Activated CD4-positive, alpha-beta T cell treated with anti-CD3 and anti-CD28 coated beads, Interleukin-2, Interleukin-6, amounts not matched to agents 100 ng/mL and 50 ng/mL, durations not matched to agents 16 hours and 8 hours (primary cell): ENCODE measurements at places on chromosomes 12 and 14.

DNA sequence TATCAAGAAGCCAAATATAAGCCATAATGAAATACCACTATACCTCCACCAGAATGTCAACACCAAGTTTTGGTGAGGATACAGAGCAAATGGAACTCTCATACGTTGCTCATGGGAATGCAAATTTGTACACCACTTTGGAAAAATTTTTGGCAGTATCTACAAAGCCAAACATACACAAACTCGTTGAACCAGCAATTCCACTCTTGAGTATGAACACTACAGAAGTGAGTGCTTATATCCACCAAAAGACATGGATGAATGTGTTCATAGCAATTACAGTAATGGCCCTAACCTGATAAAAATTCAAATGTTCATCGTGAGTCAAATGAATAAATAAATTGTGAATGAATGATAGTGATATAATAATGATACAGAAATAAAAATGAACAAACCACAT is 24.8 kb downstream of the C12orf71 start:
- no peak for DNase-seq

DNA sequence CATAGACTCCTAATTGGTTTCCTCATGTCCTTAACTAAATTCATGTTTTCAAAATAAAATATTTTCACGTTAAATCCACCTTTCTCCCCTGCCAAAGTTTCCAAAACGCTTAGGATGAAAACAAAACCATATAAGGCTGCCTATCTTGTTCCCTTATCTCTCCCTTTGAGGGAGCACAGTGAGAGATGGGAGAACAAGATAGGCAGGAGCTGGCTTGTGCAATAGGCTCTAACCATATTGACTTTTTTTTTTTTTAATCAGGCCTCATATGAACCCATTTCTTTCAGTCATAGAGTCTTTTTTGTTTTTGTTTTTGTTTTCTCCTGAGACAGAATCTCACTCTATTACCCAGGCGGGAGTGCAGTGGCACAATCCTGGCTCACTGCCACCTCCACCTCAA is 184.9 kb downstream of the NRXN3 start:
- no peak for DNase-seq

DNA sequence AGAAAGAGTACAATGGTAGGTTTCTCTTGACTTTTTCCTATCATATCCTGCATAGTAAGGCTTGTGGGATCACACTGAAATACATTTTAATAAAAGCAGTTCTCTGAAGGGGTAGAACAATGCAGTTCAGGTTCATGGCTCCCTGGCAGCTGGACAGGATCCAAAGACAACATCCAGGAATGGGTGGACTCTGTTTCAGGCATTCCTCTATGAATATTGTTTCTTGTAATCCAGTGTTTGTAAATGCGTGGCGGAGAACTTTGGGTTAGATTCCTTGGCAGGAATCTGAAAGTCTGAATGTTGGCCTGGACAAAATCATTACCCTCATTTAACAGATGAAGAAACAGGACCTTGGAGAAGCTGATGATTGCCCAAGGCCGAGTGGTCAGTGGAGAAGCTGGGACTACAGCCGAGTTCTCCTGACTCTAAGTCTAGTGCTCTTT is 43.5 kb downstream of the SYNE2 start:
- DNase-seq = no peak

- DNase-seq = no peak
Observed at GRCh38 chr12:67424784-67425183, 155.6 kb downstream of the CAND1 start.

DNA sequence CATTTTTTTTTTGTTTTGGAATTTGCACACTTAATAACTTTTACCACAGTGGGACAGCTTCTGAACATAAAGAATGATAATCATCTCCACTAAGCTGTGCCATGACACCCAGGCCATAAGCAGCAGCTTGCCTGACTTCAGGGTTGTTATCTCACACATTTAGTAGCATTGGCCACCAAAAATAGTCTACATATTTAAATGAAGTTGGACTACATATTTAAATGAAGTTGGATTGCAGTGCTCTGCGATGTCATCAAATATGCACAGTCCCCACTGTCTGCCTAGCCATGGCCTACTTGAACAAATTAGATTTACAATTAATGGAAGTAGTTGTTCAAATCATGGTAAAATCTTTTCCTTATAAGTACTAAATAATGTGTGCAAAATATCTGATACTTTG is 101.0 kb downstream of the KLRB1 start:
- no peak for DNase-seq

DNA sequence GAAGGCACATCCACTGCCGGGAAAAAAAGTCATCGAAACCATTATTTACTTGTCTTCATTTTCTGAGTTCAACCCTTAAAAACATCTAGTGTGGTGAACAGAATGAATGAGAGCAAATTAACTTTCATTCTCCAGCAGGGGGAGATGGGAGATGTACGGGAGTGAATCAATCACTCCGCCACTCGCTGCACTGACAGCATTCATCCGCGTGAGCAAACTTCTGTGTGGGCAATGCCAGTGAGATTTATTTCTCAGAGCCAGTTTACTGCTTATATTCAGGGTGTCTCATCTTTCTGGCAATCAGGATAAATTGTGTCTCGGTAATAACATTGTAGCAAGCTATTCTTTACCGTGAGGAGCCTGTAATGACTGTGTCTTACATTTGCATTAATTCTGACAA is 463.6 kb upstream of the MIS18BP1 start:
- DNase-seq = no peak

- DNase-seq = no peak
Observed at GRCh38 chr14:51682411-51682810, 30.7 kb downstream of the FRMD6 start.

- no peak for DNase-seq
Observed at GRCh38 chr12:15225136-15225862, 4.1 kb upstream of the RERG start.

DNA sequence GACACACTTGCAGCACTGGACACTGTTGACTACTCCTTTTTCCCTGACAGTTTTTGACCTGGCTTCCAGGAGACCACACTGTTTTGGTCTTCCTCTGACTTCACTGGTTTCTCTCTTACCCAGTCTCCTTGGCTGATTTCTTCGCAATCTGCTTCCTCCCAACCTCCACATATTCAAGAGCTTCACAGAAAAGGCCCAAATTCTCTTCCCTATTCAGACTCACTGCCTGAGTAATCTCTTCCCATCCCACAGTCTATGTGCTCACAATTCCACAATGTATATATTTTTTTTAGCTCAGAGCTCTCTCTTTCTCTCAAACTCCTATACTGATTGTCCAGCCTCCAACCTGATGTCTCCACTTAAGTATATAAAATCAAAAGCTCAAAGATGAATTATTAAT is 115.4 kb downstream of the SINHCAF start:
- no peak for DNase-seq

- peak; percentile 20 for DNase-seq
Observed at GRCh38 chr12:57276935-57277563, 26.1 kb upstream of the STAC3 start.

DNA sequence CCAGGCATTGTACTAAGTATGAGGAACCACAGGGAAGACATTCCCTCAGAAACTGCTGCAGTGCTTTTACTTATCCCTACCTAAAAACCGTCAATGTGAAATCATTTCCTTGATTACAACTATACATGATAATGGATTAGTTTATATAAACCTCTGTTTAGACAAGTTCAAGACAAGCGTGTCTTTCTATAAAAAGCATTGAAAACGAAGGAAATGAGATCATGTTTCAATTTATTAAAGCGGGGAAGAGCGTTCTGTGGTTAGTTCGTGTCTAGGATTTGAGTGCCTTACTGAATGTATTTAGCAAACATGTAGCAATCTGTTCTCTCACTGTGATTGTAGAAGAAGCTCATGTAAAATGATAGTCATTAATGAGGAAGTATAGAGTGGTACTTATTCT is 37.5 kb downstream of the GALC start:
- DNase-seq = no peak
